ENCODE measurements at places on chromosomes 2 and 18. TPM values are rescaled to one million over a fixed set of nuclear protein-coding genes. Genes with fewer than 3 reads are reported as not detected.

CLEC4F gene
- 0.10 TPM for total RNA-seq

CRIM1 gene
- total RNA-seq: 620 TPM

MOGAT1 gene
- not detected for total RNA-seq

C1QL2 gene
- not detected for total RNA-seq

EFEMP1 gene
- total RNA-seq: 1,504 TPM

PSMA8 gene
- not detected for total RNA-seq

LIMS3 gene
- total RNA-seq: 2.6 TPM

CD28 gene
- total RNA-seq: not detected

LRRC30 gene
- total RNA-seq: not detected

CYTIP gene
- not detected for total RNA-seq

METTL5 gene
- 45.0 TPM for total RNA-seq

CTLA4 gene
- total RNA-seq: 0.30 TPM

ASAP2 gene
- total RNA-seq: 23.4 TPM

CHRNA1 gene
- 0.07 TPM for total RNA-seq

IL36G gene
- total RNA-seq: not detected

THADA gene
- total RNA-seq: 18.2 TPM

MC5R gene
- not detected for total RNA-seq

GNAL gene
- 0.05 TPM for total RNA-seq

DCC gene
- total RNA-seq: not detected

TTR gene
- not detected for total RNA-seq

PCARE gene
- not detected for total RNA-seq

LIMS4 gene
- 6.3 TPM for total RNA-seq

ITGB6 gene
- total RNA-seq: not detected

AOX1 gene
- 21.0 TPM for total RNA-seq

CCDC85A gene
- total RNA-seq: 12.7 TPM

QPCT gene
- total RNA-seq: 15.7 TPM

UGT1A5 gene
- total RNA-seq: not detected

Measured in mammary microvascular endothelial cell (primary cell).